ENCODE measurements at places on chromosomes 16 and 17. TPM values are rescaled to one million over a fixed set of nuclear protein-coding genes. Genes with fewer than 3 reads are reported as not detected.

DNA sequence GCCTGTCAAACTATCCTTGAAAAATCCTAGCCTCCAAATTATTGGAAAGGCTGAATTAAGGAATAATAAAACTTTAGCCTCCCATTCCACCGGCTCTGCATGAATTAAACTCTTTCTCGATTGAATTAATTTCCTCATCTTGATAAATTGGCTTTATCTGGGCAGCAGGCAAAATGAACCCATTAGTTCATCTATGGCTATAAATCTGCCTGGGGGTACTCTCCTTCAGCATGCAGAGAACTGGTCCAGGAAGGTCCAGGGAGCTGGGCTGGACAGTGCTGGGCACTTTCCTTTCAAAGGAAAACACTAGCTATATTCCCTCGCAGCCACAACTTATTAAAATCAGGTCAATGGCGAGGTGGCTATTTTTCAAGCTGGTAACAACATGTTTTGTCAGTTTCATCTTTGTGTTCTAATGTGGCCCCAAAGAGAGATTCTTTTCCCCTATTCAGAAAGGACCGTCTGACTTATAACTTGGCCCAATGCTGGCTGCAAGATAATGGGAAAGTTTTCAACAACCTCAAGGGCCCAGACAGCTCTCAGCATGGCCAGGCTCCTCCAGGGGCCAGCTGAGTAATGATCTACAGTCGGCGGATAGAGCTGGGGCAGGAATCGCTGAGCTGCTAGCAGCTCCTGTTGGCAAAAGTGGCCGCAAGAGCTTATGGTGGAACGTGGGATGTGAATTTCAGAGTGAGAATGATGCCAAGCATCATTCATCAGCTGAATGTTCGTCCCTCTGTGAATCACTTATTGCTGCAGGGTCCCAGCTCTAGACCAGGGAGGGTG, 326.9 kb downstream of the SLC39A11 start:
- H3K27ac ChIP-seq: no peak overlapping the region
- no peak overlapping the region for H3K4me3 ChIP-seq
- no peaks in the 10 kb centered on the region for H3K36me3 ChIP-seq
- H3K4me1 ChIP-seq: no peaks in the 10 kb centered on the region

- no peaks in the 10 kb centered on the region for H3K36me3 ChIP-seq
- H3K4me3 ChIP-seq: no peak overlapping the region
- peak; percentile 91 for DNase-seq
- H3K27me3 ChIP-seq: no peaks in the 10 kb centered on the region
- peaks cover 34% of the 10 kb centered on the region for H3K4me1 ChIP-seq
Observed at GRCh38 chr17:72407336-72407909, 286.6 kb downstream of the SOX9 start.

GRCh38 chr17:51359055-51359454, 98.7 kb downstream of the UTP18 start:
- H3K4me1 ChIP-seq: no peaks in the 10 kb centered on the region
- H3K27ac ChIP-seq: no peak overlapping the region
- H3K27me3 ChIP-seq: no peaks in the 10 kb centered on the region
- DNase-seq: no peak

DNA sequence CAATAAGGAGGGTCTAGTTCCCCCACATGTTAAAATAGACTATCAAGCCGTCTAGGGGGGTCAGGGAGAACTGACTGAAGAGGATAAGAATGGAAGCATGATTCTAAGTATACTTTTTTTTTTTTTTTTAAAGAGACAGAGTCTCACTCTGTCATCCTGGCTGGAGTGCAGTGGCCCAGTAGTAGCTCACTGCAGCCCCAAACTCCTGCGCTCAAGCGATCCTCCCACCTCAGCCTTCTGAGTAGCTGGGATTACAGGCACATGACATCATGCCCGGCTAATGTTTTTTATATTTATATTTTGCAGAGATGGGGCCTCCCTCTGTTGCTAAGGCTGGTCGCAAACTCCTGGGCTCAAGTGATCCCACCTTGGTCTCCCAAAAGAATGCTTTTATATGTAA, 14.2 kb downstream of the AMFR start:
- no peak for DNase-seq
- H3K27me3 ChIP-seq: no peaks in the 10 kb centered on the region

PRR35 gene
- total RNA-seq: not detected

GRCh38 chr17:73731733-73732132, 87.5 kb upstream of the SDK2 start:
- H3K4me3 ChIP-seq: no peak overlapping the region
- H3K36me3 ChIP-seq: no peaks in the 10 kb centered on the region
- no peak overlapping the region for H3K27ac ChIP-seq
- H3K27me3 ChIP-seq: no peaks in the 10 kb centered on the region

DNA sequence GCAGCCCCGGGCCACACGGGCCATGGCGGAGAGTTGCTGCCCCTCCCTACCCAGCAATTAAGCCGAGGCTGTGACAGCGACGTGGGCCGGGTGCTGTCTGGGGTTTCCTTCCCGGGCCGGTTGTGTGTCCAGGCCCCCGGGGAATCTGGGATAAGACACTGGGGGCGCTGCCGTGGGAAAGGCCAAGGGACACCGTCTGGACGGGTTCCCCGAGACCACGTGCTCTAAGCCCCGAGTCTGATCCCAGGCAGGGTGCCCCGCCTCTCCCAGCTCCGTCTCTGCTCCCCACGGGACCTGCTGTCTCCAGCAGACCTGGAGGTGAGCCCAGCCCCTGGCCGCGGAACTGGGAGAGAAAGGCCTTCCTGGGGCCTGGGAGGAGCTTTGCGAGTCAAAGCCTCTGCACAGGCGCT, 92.2 kb downstream of the IRX3 start:
- H3K27ac ChIP-seq: peak overlapping the region; percentile 50
- no peak overlapping the region for H3K4me3 ChIP-seq
- H3K4me1 ChIP-seq: no peaks in the 10 kb centered on the region
- no peaks in the 10 kb centered on the region for H3K27me3 ChIP-seq
- DNase-seq: peak; percentile 45
- H3K36me3 ChIP-seq: no peaks in the 10 kb centered on the region

DNA sequence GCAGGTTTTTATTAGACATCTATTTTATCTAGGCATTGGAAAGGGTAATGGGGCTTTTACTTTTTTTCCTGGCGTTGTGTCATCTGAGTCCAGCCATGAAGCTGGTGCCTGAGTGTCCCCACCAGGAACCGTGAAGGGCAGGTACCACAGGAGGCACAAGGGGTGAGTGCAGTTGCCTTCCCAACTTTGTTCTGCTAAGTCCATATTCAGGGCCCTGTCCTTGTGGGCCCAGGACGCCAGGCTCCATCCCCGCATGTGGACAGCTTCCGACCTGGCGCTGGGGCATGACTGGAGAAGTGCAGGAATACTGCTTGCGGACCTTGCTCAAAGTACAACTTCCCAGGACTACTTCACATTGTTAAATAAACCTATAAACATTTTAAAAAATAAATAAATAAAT, 60.6 kb downstream of the KPNA2 start:
- no peak overlapping the region for H3K27ac ChIP-seq
- no peak for DNase-seq
- no peaks in the 10 kb centered on the region for H3K27me3 ChIP-seq
- H3K36me3 ChIP-seq: no peaks in the 10 kb centered on the region
- peaks cover 3% of the 10 kb centered on the region for H3K4me1 ChIP-seq
- no peak overlapping the region for H3K4me3 ChIP-seq

OTOA gene
- total RNA-seq: not detected

- no peaks in the 10 kb centered on the region for H3K27me3 ChIP-seq
- H3K4me1 ChIP-seq: peaks cover 11% of the 10 kb centered on the region
- no peak within 1 kb of the TSS for H3K27ac ChIP-seq
Observed at GRCh38 chr17:35930211-35931065, at the start of gene RDM1. Gene RDM1 (minus strand): TSS chr17:35930773. CDS start chr17:35930727, 46 bp downstream.

DNA sequence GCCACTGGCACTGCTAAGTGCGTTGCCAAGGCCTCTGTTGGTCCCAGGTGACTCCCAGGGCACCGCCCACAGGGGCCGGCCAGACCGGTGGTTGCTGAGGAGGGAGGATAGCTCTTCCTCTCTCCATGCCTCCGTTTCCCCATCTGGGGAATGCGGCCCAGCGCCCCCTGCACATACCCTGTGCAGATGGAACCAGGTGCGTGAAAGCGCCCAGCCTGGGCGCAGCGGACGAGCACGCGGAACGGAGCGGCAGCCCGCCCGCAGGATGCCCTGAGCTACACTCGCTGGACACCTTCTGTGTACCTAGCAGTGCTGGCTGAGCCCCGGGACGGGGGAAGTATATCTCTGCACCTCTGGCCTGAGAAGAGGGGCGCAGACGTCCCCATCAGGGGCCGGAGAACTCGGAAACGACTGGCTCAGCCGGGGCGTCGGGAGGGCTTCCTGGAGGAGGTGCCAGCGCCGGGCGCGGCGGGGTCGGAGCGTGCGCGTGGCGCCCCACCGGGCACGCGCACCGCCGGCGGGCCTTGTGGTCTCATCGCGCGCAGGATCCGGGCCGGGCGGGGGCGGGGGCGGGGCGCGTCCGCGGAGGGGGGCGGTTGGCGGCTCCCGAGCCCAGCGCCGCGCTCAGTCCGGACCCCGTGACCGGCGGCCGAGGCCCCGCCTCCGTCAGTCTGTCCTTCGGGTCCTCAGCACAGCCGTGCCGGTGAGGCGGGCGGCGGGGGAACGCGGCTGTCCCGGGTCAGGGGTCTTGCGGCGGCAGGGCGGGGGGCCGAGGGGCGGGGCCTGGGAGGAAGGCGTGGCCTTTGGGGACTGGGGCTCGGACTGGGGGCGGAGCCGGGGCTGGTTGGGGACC, at the start of the genes CCDC78 and HAGHL:
Gene CCDC78 (minus strand): TSS at position 6 of the 853 bp plus-strand sequence. CDS start 76 bp downstream, outside the sequence.
Gene HAGHL (plus strand): TSS at position 669 of the 853 bp plus-strand sequence. CDS start 404 bp downstream, outside the sequence.
- peak; percentile 38 for DNase-seq
- no peaks in the 10 kb centered on the region for H3K36me3 ChIP-seq
- H3K4me1 ChIP-seq: peaks cover 32% of the 10 kb centered on the region
- H3K27ac ChIP-seq: no peak within 1 kb of the TSS

GNGT2 gene
- total RNA-seq: 2.7 TPM

DNA sequence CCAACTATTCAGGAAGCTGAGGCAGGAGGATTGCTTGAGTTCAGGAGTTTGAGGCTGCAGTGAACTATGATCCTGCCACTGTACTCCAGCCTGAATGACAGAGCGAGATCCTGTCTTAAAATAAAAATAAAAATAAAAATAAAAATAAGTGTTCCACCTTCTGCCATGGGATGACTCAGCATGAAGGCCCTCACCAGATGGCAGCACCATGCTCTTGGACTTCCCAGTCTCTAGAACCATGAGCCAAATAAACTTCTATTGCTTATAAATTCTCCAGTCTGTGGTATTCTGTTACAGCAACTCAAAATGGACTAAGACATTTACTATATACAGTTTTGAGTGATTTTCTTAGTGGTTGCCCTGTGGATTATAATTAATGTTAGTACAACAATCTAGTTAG, 7.9 kb upstream of the SLC38A7 start:
- DNase-seq: no peak
- no peaks in the 10 kb centered on the region for H3K36me3 ChIP-seq
- H3K27ac ChIP-seq: no peak overlapping the region
- no peaks in the 10 kb centered on the region for H3K27me3 ChIP-seq
- H3K4me1 ChIP-seq: no peaks in the 10 kb centered on the region

CCL5 gene
- total RNA-seq: 3.7 TPM

DNA sequence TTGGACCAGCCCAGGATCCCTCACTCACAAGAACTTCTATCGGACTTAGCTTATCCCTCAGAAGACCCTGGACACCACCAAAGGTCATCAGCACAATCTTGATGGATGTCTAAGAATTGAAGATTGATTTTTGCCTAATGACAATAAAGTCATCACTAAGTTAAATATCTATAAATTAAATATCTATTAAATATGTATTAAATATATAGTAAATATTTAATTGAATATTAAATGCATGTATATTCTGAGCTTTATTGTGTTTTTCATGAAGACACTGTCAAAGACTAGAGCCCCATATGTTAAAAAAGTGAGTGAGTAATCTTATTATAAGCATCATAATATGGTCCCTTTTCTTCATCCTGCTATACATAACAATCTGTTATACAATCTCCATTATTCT, 751.1 kb downstream of the KCNJ2 start:
- no peak overlapping the region for H3K27ac ChIP-seq
- DNase-seq: no peak
- no peaks in the 10 kb centered on the region for H3K4me1 ChIP-seq
- no peaks in the 10 kb centered on the region for H3K36me3 ChIP-seq
- no peak overlapping the region for H3K4me3 ChIP-seq

- H3K27ac ChIP-seq: no peak overlapping the region
- no peaks in the 10 kb centered on the region for H3K36me3 ChIP-seq
- no peak overlapping the region for H3K4me3 ChIP-seq
- H3K4me1 ChIP-seq: peaks cover 25% of the 10 kb centered on the region
- DNase-seq: no peak
Observed at GRCh38 chr17:75530837-75531720, 5.6 kb downstream of the LLGL2 start.

- H3K27ac ChIP-seq: no peak overlapping the region
- H3K36me3 ChIP-seq: peaks cover 17% of the 10 kb centered on the region
- no peaks in the 10 kb centered on the region for H3K27me3 ChIP-seq
Observed at GRCh38 chr16:4749700-4750257, 15.4 kb downstream of the DNAAF8 start.

GRCh38 chr17:76252040-76252954, 12.0 kb upstream of the RNF157 start:
- peak overlapping the region; percentile 40 for H3K27ac ChIP-seq
- DNase-seq: no peak
- H3K27me3 ChIP-seq: no peaks in the 10 kb centered on the region
- H3K36me3 ChIP-seq: no peaks in the 10 kb centered on the region
- H3K4me1 ChIP-seq: peaks cover 7% of the 10 kb centered on the region
- H3K4me3 ChIP-seq: no peak overlapping the region

DNA sequence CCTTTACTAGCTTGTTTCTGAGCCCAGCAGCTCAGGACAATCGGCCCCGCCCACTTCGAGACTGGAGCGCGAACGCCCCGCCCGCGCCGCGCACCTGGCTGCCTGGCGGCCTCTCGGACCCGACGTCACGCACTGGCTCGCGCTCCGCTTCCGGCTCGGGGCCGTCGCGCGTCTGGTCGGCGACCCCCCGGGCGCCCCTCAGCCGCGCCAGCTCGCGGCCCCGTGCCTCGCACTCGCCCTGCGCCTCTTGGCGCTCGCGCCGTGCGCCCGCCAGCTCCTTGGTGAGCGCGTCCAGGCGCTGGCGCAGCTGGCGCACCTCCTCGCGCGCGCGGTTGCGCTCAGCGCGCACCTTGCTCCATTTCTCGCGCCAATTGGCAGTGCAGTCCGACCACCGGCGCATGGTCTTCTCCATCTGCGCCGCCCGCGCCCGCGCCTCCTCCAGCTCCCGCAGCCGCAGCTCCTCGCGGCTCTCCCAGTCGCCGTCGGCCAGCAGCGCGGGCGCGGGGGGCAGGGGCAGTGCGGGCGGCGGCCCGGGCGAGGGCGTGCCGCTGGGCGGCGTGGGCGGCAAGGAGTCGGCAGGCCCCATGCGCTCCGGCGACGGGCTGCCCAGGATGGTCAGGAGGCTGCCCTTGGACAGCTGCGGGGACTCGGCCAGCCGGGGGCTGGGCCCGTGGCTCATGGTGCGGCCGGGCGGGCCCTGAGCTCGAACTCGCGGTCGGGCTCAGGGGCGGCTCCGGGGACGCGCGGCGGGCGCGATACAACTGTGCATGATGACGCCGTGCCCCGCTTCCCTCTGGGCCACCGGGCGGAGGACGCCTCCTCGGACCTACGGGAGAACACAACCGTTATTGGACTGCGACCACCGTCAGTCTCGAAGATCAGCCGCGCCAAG, 7.6 kb downstream of the CCDC102A start:
- H3K4me1 ChIP-seq: peaks cover 12% of the 10 kb centered on the region
- DNase-seq: peak; percentile 41
- H3K27ac ChIP-seq: no peak overlapping the region
- H3K4me3 ChIP-seq: no peak overlapping the region
- H3K36me3 ChIP-seq: no peaks in the 10 kb centered on the region

ASPSCR1 gene
- total RNA-seq: 45.8 TPM

- DNase-seq: no peak
- H3K4me1 ChIP-seq: no peaks in the 10 kb centered on the region
- H3K36me3 ChIP-seq: no peaks in the 10 kb centered on the region
Observed at GRCh38 chr16:65672960-65673359, 551.1 kb upstream of the CDH11 start.

- no peaks in the 10 kb centered on the region for H3K27me3 ChIP-seq
- H3K36me3 ChIP-seq: no peaks in the 10 kb centered on the region
- no peak overlapping the region for H3K27ac ChIP-seq
- H3K4me3 ChIP-seq: no peak overlapping the region
Observed at GRCh38 chr17:33560165-33560564, 267.1 kb upstream of the ASIC2 start.

Data from thyroid gland (tissue), 4 donors.